ENCODE measurements at places on chromosomes 5 and 9. TPM values are rescaled to one million over a fixed set of nuclear protein-coding genes. Genes with fewer than 3 reads are reported as not detected.

Gene ANKRD18A
- polyA plus RNA-seq, result 3.0 TPM

Gene GPX3
- 56.7 TPM for polyA plus RNA-seq

Gene ZNF169
- 12.3 TPM for polyA plus RNA-seq

Gene PDCD1LG2
- polyA plus RNA-seq, result 0.18 TPM

Gene STC2
- 5.2 TPM for polyA plus RNA-seq

Gene INSYN2B
- polyA plus RNA-seq, result 7.0 TPM

Gene TEX10
- polyA plus RNA-seq, result 46.5 TPM

Gene NR3C1
- polyA plus RNA-seq, result 61.8 TPM

Gene PCDHGA8
- polyA plus RNA-seq, result 0.99 TPM

Gene NIPAL4
- not detected for polyA plus RNA-seq

Gene GPRIN1
- polyA plus RNA-seq, result 1.4 TPM

Gene SLC25A2
- 0.23 TPM for polyA plus RNA-seq

Gene STPG3
- 0.69 TPM for polyA plus RNA-seq

Gene KIAA0825
- polyA plus RNA-seq, result 6.7 TPM

Gene TMEM174
- 0.13 TPM for polyA plus RNA-seq

Gene PCDHB14
- polyA plus RNA-seq, result 10.4 TPM

Gene ALDH1A1
- 47.9 TPM for polyA plus RNA-seq

Gene HEMGN
- polyA plus RNA-seq, result 9.8 TPM

Gene PHYHD1
- polyA plus RNA-seq, result 51.7 TPM

Gene LOX
- polyA plus RNA-seq, result 30.8 TPM

Gene UNC13B
- polyA plus RNA-seq, result 92.8 TPM

Gene FBP2
- polyA plus RNA-seq, result 2.6 TPM

Gene MAP1B
- polyA plus RNA-seq, result 21.6 TPM

Gene BAAT
- 0.42 TPM for polyA plus RNA-seq

Gene PCDHA4
- 0.70 TPM for polyA plus RNA-seq

Gene B4GALT1
- polyA plus RNA-seq, result 58.8 TPM

Gene C8G
- polyA plus RNA-seq, result 0.90 TPM

Gene PCDHGA5
- 3.9 TPM for polyA plus RNA-seq

Gene LCN9
- polyA plus RNA-seq, result not detected

Measured in left lung (tissue), 14 donors.